Muscle of arm (tissue), 14 donors: ENCODE measurements at places on chromosomes 16 and 17. TPM values are rescaled to one million over a fixed set of nuclear protein-coding genes. Genes with fewer than 3 reads are reported as not detected.

- DNase-seq, result no peak
Observed at GRCh38 chr17:66855204-66855603, 20.3 kb downstream of the CACNG5 start.

DNA sequence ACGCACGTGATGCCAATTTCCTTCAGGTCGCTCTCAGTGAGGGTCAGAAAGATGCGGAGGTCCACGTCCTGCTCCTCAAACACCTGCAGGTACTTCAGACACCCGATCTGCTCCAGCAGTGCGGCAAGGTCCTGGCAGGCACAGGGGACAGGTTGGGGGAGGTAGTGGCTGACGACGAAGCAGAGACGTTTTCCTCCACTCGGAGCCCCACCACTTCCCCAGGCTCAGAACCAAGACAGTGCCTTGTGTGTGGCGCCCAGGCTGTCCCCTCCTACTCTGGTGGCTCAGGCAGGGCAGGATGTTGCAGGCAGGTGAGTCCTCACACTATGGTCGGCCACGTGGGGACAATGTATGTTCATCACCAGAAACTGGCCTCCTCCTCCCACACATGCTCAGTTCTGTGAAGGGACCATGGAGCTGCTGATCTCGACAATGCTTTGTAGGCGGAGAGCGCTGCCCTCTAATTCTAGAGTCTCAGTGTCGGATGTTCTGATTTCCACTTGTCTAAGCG is 5.7 kb downstream of the NUDT16L1 start:
- no peak for DNase-seq

GRCh38 chr16:14004031-14004728 is 66.9 kb upstream of the MRTFB start:
- DNase-seq, result no peak

GRCh38 chr17:12738624-12739023 is 50.7 kb upstream of the ARHGAP44 start:
- no peak for DNase-seq

GRCh38 chr16:28192806-28193529 is 18.8 kb downstream of the XPO6 start:
- DNase-seq, result no peak

- no peak for DNase-seq
Observed at GRCh38 chr17:77491921-77492445, 351.2 kb downstream of the SEC14L1 start.

DNA sequence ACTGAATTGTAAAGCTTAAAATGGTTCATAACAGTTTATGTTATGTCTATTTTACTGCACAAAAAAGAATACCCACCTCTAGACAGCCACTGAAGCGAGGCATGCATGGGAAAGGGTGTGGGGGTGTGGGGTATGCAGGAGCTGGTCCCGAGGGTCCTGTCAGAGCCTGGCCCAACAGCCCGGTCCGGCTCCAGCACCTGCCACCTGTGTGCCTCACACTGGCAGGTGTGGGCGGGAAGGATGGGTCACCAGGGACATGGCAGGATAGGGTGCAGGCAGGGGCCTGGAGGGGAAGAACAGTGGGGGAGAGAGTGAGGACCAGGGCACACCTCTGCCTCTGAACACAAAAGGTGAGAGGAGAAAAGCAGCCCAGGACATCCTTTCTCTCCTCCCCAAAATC is 22.8 kb upstream of the RASD1 start:
- no peak for DNase-seq

- no peak for DNase-seq
Observed at GRCh38 chr17:2854143-2855055, 58.2 kb downstream of the RAP1GAP2 start.

GRCh38 chr16:86986809-86987487 is 330.2 kb downstream of the C16orf95 start:
- no peak for DNase-seq

DNA sequence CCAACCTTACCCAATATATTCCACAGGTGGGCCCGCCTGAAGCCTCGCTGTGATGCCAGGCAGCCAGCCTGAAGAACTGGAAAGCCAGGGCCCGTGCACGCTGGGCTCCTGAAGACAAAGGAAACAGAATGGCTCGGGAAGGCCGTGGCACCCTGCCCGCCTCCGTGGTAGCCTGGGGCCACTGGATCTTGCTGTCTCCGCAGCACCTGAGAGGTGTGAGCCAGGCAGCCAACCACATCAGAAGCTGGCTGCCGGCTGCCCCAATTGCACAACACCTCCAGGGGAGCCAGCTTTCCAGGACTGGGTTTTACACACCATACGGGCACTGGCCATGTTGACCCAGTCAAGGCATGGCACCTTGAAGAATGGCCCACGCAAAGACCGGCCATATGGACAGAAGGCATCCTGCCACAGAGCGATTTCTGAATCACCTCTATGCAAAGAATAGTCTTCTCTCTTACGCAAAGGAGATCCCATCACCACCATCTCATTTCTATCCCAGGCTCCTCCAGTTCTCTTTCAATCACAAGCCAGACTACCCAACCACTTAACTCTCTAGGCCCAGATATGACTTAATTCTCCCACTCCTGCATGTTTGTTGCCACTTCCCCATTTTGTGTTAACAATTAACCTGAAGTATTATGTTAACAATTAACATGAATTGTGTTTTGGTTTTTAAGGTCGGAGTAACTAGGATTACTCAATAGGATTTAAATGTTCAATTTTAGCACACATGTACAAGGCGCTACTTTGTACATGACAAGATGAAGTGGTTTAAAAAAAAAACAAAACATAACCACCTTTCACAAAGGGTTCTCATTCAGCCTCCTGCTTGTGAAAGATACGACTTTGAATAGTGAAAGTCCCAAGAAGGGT is 32.1 kb downstream of the ZFHX3 start:
- DNase-seq, result no peak

DNA sequence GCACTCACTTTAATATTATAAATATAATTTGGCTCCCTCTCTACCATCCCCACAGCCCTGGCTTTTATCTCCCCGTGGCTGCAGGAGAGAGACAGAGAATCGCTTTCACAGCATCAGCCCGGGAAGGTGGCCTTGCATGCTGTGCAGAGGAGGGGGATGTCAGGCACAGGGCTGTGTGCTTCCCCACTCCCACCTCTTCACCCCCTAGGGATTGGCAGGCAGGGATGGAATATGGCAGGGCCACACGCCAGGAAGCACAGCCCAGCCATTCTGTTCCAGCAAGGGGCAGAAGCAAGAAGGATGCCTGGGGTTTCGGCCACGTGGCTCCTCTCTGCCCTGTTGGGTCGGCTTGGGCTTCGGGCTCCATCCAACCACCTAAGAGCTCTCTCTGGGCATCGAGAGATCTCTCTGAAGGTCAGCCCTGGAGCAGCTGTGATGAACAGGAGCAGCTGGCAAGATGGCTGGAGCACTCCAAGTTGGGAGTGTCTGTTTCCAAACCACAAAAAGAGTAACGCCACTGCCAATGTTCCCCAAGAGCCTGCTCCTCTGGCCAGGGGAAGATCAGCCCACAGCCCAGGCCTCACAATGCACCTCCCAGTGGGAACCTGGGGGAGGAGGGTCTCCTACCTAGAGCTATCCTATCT is 223.2 kb downstream of the C16orf78 start:
- DNase-seq, result no peak

- no peak for DNase-seq
Observed at GRCh38 chr16:24130494-24131085, 125.5 kb upstream of the CACNG3 start.

DNA sequence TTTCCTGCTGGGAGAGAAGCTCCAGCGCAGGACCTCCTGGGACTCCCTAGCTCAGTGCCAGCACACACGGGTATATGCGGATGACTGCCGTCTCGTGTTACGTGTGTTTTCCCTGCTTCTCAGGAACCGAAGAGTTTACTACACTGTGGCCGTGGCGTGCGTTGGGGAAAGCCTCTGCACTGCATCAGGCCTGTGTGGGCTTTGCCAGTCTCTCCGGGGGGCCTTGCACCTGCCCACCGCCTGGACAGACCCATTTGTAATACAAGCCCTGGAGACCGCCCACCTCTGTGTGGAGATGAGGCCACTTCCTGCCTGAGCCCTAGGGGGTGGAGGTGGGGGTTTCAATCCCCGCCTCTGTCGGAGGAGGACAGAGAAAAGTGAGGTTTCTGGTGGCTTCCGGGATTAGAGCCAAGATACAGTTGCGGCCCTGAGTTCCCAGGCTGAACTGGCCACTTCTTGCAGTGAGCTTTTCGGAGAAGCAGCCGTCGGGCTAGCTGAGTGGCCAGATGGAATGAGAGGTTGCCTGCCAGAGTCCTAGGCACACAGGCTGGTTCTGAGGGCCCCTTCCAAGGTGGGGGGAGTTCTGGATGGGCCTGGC is 43.4 kb upstream of the GSE1 start:
- DNase-seq, result no peak

DNA sequence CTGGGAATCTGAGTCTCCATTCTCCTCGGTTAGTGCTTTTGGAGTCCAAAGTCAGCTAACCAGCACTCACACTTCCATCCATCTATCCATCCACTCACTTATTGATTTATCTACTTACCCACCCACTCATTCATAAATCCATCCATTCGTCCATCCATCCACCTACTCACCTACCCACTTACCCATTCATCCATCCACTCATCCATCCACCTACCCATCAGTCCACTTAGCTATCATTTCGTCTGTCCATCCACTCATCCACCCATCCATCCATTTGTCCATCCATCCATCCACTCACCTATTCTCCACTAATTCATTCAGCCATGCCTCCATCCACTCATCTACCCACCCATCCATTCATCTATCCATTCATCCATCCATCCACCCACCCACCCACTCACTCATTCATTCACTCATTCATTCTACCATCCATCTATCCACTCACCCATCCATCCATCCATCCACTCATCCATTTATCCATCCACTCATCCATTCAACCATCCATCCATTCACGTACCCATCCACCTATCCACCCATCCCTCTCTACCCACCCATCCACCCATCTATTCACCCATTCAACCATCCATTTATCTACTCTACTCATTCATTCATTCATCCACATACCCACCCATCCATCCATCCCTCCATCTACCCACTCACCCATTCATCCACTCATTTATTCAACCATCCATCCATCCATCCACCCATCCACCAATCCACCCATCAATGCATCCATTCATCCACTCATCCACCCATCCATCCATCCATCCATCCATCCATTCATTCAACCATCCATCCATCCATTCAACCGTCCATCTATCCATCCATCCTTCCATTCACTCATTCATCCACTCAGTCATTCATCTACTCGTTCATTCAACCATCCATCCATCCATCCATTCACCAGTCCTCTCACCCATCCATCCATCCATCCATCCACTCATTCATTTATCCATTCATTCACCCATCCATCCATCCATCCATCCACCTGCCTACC is 26.1 kb downstream of the NLRC3 start:
- no peak for DNase-seq

- no peak for DNase-seq
Observed at GRCh38 chr17:78223061-78223460, 8.4 kb upstream of the TMEM235 start.

GRCh38 chr17:260031-260791 is 78.8 kb upstream of the DOC2B start:
- DNase-seq, result no peak

DNA sequence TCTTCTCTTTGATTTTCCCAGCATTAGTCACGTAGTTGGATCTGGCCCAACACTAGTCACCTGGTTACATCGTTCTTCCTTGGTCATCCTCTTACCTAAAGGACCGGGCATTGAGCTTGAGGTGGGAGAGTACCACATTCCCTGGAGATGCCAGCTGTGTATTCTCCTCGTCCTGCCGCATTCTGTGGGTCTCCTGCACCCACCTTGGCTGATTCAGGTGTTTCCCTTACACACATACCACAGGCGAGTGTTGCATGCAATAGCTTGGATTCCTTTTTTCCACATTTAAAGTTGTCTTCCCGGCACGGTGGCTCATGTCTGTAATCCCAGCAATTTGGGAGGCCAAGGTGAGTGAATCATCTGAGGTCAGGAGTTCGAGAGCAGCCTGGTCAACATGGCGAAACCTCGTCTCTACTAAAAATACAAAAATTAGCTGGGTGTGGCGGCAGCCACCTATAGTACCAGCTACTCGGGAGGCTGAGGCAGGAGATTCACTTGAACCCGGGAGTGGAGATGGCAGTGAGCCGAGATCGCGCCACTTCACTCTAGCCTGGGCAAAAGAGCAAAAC is 21.6 kb upstream of the CLEC18C start:
- no peak for DNase-seq

DNA sequence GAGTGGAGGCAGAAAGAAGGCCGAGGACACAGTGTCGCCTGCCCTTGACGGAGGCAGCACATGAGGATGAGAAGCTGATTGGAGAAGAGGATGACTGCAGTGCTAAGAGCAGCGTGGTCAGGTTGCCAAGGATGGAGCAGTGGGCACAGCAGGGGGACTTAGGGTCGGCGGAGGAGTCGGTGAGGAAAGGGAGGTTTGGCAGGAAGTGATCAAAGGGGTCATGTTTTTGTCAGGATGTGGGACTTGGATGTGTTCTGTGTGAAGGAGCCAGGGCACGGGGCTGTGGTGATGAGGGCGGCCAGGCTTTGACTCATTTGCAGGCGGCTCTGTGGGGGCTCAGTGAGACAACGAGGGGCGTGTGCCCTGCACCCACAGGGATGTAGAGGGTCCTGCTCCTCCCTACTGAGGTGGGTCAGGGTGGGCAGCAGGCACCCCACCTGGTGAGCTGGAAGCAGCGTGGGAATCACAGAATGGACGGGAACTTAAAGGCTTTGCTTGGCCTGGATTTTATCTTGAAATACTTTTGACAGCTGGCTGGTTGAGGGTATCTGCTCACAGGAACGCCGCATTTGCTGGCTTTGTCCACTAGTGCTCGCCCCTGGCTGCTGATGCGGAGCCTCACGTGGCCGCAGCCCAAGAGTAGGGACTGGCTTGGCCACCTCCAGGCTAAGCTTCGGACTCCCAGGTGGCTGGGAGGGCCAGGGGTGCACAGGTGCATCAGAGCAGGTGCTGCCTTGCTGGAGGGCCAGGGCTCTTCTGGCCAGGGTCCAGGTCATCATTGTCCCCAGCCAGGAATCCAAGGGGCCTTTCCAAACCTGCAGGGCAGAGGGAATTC is 6.0 kb downstream of the MPG start:
- no peak for DNase-seq

DNA sequence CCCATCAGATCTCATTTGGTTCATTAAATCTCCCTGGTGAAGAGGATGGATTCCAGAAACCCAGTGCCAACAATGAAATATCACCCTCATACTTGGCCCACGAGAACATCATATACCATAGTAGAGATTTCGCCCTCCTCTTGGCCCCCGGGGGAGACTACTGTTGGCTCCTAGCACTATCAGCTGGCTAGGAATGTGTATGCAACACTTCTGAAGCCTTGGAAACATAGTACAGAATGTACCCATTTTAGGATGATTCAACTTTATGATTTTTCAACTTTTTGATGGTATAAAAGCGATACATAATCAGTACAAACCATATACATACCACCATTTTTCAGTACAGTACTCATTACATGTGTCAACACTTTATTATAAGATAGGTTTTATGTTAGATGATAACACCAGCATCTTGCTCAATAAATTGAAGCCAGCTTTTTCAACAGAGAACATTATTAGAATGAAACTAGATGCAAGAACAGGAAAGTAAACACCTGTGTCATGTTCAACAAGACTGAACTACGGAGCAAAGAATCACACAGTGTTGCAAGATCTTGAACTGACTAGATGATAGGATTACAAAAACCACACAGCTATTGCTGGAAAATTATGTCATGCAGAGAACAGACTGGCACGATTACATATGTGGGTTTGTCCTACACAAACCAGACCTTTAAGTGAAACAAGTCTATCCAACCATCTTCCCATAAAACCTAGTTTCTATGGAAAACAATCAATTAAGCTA is 17.2 kb downstream of the RSL1D1 start:
- no peak for DNase-seq

TRIM16 gene
- 36.3 TPM for polyA plus RNA-seq

SLC13A2 gene
- polyA plus RNA-seq, result not detected

ITGAE gene
- 32.2 TPM for polyA plus RNA-seq

MYO18A gene
- polyA plus RNA-seq, result 266 TPM

SLC5A10 gene
- polyA plus RNA-seq, result not detected
